ENCODE measurements at places on chromosomes 13 and 19. TPM values are rescaled to one million over a fixed set of nuclear protein-coding genes. Genes with fewer than 3 reads are reported as not detected.

FXYD3 gene
- not detected for polyA plus RNA-seq

CCDC106 gene
- polyA plus RNA-seq = 2.1 TPM

RXFP2 gene
- polyA plus RNA-seq = not detected

CEACAM21 gene
- polyA plus RNA-seq = 43.6 TPM

DNA sequence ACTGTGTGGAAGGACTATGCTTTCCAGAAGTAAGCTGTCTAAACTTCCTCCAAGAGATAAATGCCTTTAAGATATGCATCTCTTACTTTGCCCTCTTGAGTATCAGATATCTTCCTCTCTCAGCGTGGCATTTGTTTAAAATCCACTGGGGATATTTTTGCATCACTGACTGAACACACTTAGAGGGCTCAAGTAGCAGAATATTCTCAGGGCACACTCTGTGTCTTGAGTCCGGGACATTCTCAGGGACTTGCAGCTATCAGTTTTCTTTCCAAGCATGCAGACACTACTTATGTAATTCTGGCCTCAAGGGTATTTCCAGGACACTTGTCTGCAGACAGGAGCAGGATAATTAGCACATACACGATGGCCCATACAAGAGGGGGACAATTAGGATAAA, 84.7 kb downstream of the ERCC5 start:
- no peak for DNase-seq

GRCh38 chr19:48501494-48502349, 9.9 kb downstream of the LMTK3 start:
- peak; percentile 64 for DNase-seq

GRCh38 chr19:7968008-7968795, 24.7 kb upstream of the TIMM44 start:
- DNase-seq = no peak

GRCh38 chr13:114106991-114107685, 25.3 kb downstream of the RASA3 start:
- no peak for DNase-seq

GRCh38 chr19:51227966-51228365, 3.1 kb downstream of the CD33 start:
- DNase-seq = no peak

All from naive thymus-derived CD4-positive, alpha-beta T cell (primary cell).